ENCODE measurements at places on chromosomes 7 and 10. TPM values are rescaled to one million over a fixed set of nuclear protein-coding genes. Genes with fewer than 3 reads are reported as not detected.

TSPAN12 gene
- not detected for total RNA-seq

MYH16 gene
- not detected for total RNA-seq

ZNF239 gene
- total RNA-seq, result 0.31 TPM

HMX2 gene
- total RNA-seq, result not detected

AASS gene
- total RNA-seq, result 2.6 TPM

DGKI gene
- total RNA-seq, result 0.21 TPM

Data from mononuclear cell (primary cell).